ENCODE measurements at places on chromosomes 1 and 21. TPM values are rescaled to one million over a fixed set of nuclear protein-coding genes. Genes with fewer than 3 reads are reported as not detected.

The PTPRU gene
- total RNA-seq: 42.5 TPM

The TNFRSF25 gene
- total RNA-seq: 1.0 TPM

The CHRM3 gene
- total RNA-seq: under 0.01 TPM

The MX1 gene
- 6.1 TPM for total RNA-seq

The ACTL8 gene
- not detected for total RNA-seq

The FAM163A gene
- not detected for total RNA-seq

The FCGR1A gene
- total RNA-seq: not detected

The TCP10L gene
- total RNA-seq: 0.17 TPM

The MPZ gene
- total RNA-seq: 0.87 TPM

The TMEM201 gene
- 3.2 TPM for total RNA-seq

The SLC6A9 gene
- 7.4 TPM for total RNA-seq

The WNT9A gene
- total RNA-seq: 3.5 TPM

The FAM78B gene
- 0.29 TPM for total RNA-seq

The CASQ2 gene
- total RNA-seq: not detected

The PM20D1 gene
- under 0.01 TPM for total RNA-seq

The BATF3 gene
- total RNA-seq: 1.2 TPM

The GRIK3 gene
- total RNA-seq: not detected

The PEX19 gene
- total RNA-seq: 62.0 TPM

The GUCA2A gene
- total RNA-seq: not detected

The ANKRD65 gene
- total RNA-seq: 4.2 TPM

The DIO1 gene
- total RNA-seq: under 0.01 TPM

The ACP6 gene
- 6.1 TPM for total RNA-seq

The S1PR1 gene
- 22.0 TPM for total RNA-seq

The ZNF496 gene
- 19.9 TPM for total RNA-seq

The KRTAP19-1 gene
- not detected for total RNA-seq

The CSMD2 gene
- total RNA-seq: 5.0 TPM

The TNNT2 gene
- not detected for total RNA-seq

The TESK2 gene
- total RNA-seq: 2.5 TPM

The AMY1B gene
- total RNA-seq: not detected

The SPRR3 gene
- total RNA-seq: not detected

The AXDND1 gene
- total RNA-seq: 0.17 TPM

The HTR6 gene
- under 0.01 TPM for total RNA-seq

The DYNLT4 gene
- not detected for total RNA-seq

The GNG12 gene
- 166 TPM for total RNA-seq

The CDKN2C gene
- total RNA-seq: 16.7 TPM

The UBE2U gene
- total RNA-seq: not detected

The LHX8 gene
- total RNA-seq: under 0.01 TPM

The LCE1D gene
- not detected for total RNA-seq

The KRTAP13-2 gene
- not detected for total RNA-seq

The AADACL4 gene
- total RNA-seq: not detected

The LYST gene
- 23.7 TPM for total RNA-seq

The DNAJC28 gene
- total RNA-seq: 1.3 TPM

The OR2L8 gene
- total RNA-seq: not detected

The LRRC53 gene
- not detected for total RNA-seq

The ICOSLG gene
- total RNA-seq: under 0.01 TPM

The NID1 gene
- 48.3 TPM for total RNA-seq

The AGT gene
- 2.0 TPM for total RNA-seq

The OR2L3 gene
- not detected for total RNA-seq

The ITLN2 gene
- not detected for total RNA-seq
